ENCODE measurements at places on chromosomes 2 and 18.

GRCh38 chr2:42168459-42169099 lies 574 bp upstream of the EML4 start:
- DNase-seq: no peak

- DNase-seq: no peak
Measured at GRCh38 chr2:179685146-179685545, 176.3 kb downstream of the ZNF385B start.

GRCh38 chr2:99487906-99488305 lies 1.9 kb downstream of the REV1 start:
- no peak for DNase-seq

DNA sequence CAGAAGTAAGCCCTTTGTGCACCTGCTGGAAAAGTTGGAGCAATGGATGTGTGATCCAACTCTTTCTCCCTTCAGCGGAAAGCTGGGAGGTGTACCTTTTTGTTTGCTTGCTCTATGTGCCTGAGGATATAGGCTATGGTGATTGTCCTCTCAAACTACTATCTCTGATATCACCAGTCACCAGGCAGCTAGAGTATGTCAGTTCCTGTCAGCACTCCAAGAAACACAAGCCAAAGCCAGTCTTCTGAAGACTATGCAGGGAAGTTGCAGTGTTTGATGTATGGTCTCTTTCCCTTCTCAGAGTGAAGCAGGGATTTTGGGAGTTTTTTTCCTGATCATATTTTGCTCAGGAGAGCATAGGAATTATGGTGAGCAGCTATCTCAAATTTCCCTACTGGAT lies 146.4 kb downstream of the PTH2R start:
- no peak for DNase-seq

DNA sequence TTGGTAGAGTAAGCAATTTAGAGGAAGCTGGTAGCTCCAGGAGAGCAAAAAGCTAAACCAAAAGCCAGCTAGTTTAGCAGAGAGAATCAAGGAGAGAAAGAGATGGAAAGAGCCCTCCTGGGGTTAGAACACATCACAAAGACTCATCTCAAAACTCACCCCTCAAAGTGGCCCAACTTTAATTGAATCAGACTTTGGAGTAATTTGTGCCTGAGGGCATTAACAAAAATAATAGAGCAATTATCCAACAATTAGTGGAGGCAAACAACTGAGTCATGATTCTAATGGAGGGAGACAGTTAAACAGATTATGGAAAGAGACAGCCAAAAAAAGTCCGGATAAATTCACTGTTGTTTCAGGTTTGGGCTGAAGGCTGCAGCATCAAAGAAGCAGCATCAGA lies 417.4 kb downstream of the KCNJ3 start:
- DNase-seq: no peak

DNA sequence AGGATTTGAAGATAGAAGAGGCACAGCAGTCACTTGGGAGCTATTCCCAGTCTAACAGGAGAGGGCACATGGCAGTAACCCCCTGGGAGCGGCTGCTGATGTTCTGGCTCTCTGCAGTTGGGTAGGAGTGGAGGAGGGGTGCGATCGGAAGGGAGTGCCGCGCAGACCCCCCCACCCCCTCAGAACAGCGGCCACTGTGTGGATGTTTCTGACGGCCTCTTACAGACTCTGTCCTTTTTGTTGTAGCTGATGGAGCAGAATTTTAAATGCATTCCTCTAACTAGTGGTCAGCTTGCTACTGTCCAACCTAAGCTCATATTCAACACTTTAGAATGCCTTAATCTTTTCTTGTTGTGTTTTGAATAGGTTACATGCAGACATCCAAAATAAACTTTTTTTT lies 127.9 kb downstream of the AGAP1 start:
- DNase-seq: no peak

DNA sequence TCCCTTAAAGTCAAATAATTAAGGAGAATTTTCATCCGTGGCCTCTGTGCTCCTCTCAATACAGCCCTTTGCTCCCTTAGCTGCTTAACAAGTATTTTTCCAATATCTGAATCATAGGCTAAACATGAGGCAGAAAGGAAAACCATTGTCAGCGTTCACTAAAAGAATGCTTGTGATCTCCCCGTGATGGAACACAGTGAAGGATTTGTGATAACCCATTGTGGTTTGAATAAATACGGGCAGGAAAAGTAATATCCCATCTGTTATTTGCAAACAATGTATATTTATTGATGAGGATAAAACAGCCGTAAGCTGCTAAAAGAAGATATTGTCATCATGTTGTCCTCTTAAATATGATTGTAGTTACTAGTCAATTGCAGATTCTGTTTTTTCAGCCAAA lies 258.1 kb downstream of the NAPG start:
- no peak for DNase-seq

- DNase-seq: no peak
Measured at GRCh38 chr2:8510519-8510918, 171.3 kb upstream of the ID2 start.

- DNase-seq: no peak
Measured at GRCh38 chr2:71603311-71603811, 150.0 kb downstream of the DYSF start.

DNA sequence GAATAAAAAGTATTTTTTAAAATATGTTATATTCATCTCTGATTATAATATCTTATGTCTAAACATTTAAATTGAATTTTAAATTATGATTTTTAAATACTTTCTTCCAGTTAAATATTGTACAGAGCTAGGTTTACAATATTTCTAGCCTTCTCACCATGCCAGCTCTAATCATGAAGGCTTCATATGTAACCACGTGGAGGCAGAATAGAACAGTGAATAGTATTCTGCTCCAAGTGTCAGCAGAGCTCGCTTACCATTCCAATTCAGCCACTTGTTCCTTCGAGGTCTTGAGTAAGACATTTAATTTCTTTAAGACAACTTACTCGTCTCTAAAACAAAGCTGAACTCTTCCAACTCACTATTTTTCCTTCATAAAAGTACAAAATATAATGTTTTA lies 871.8 kb downstream of the SUCLG1 start:
- DNase-seq: no peak

- DNase-seq: no peak
Measured at GRCh38 chr2:224145751-224146355, 106.8 kb upstream of the SERPINE2 start.
